ENCODE measurements at places on chromosomes 1 and 21. TPM values are rescaled to one million over a fixed set of nuclear protein-coding genes. Genes with fewer than 3 reads are reported as not detected.

- H3K4me1 ChIP-seq = peaks cover 14% of the 10 kb centered on the region
- peak overlapping the region; percentile 77 for H3K27ac ChIP-seq
- H3K4me3 ChIP-seq = peak overlapping the region; percentile 89
- H3K36me3 ChIP-seq = no peaks in the 10 kb centered on the region
- H3K27me3 ChIP-seq = peaks cover 21% of the 10 kb centered on the region
Observed at GRCh38 chr1:206635978-206636345, 626 bp downstream of the DYRK3 start.

DNA sequence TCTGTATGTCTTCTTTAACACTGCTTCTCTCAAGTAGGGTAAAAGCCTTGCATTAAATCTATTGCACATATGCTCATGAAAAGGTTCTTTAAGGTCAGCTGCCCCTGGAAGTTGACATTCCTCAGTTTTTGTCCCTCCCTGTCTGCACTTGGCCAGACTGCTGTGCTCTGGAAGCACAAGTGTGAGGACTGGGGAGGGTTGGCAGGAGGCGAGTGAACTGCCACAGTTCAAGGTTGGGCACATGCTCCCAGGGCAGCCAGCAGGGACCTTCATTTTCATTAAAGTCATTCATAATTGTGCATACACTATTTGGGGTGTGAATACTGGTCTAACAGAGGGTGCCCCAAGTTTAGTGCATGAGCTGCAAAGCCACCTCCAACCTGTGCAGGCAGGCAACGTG is 10.9 kb upstream of the THEM5 start:
- no peak overlapping the region for H3K27ac ChIP-seq
- H3K4me1 ChIP-seq = peaks cover 4% of the 10 kb centered on the region
- no peak for DNase-seq
- H3K27me3 ChIP-seq = no peaks in the 10 kb centered on the region
- no peaks in the 10 kb centered on the region for H3K36me3 ChIP-seq

GRCh38 chr1:179586107-179586823 is 5.4 kb upstream of the TDRD5 start:
- peak overlapping the region; percentile 26 for H3K4me3 ChIP-seq
- peaks cover 12% of the 10 kb centered on the region for H3K4me1 ChIP-seq
- peak overlapping the region; percentile 42 for H3K27ac ChIP-seq
- H3K27me3 ChIP-seq = peaks cover 11% of the 10 kb centered on the region

The CR1L gene
- total RNA-seq = not detected

DNA sequence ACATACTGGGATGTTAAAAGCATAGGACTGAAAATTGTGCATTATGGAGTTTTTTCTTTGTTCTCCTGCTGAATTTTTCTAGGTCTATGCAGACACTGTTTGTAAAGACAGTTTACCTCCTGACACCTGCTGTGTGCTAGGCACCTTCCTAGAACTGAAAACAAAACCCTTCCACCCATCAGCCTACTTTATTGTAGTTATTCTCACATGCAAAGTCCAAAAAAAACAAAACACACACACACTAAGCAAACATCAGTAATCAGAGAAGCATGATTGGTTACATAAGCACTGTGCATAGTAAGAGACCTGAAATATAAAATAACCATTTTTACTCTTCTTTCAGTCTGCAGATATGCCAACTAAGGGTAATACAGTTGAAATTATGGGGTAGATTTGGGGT is 195.1 kb downstream of the CRB1 start:
- H3K36me3 ChIP-seq = no peaks in the 10 kb centered on the region
- H3K27me3 ChIP-seq = no peaks in the 10 kb centered on the region
- no peak overlapping the region for H3K27ac ChIP-seq

DNA sequence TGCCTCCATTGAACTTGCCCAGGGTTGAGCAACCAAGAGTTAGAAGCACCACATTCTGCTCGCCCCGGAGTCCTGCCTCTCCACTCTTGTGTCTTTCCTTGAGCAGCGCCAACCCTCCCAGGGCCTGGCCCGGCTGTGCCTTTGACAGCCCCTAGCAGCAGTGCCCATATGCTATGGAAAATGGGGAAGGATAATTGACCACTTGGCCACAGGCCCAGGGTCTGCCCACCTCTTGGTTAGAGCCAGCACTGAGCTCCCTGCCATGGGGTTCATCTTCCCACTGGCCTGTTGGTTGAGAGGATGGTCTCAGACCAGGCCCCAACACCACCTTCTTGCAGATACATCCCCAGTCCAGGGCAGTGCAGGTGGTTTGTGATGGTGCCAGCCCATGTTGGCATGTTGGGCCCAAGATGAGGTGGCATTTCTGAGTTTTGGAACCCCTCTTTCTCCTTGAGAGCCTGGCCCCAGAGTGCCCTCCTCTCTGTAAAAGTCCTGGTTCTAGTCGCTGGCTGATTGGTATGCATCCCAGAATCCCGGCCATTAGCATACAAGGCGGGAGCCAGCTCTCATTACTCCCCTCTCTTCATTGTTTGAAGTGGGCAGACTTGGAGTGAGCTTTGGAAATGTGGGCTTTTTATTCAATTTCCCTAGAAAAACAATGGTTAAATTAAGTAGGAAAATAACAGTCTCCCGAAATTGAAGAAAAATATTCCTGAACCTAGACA is 7.6 kb downstream of the ARHGEF10L start:
- no peaks in the 10 kb centered on the region for H3K36me3 ChIP-seq
- no peak overlapping the region for H3K27ac ChIP-seq
- no peak overlapping the region for H3K4me3 ChIP-seq
- no peaks in the 10 kb centered on the region for H3K27me3 ChIP-seq
- DNase-seq = no peak

GRCh38 chr21:29257701-29258100 is 41.0 kb upstream of the BACH1 start:
- H3K4me1 ChIP-seq = no peaks in the 10 kb centered on the region
- H3K27me3 ChIP-seq = no peaks in the 10 kb centered on the region
- DNase-seq = no peak
- no peaks in the 10 kb centered on the region for H3K36me3 ChIP-seq
- no peak overlapping the region for H3K27ac ChIP-seq

- no peaks in the 10 kb centered on the region for H3K36me3 ChIP-seq
- no peaks in the 10 kb centered on the region for H3K27me3 ChIP-seq
- H3K27ac ChIP-seq = no peak overlapping the region
- H3K4me3 ChIP-seq = no peak overlapping the region
Observed at GRCh38 chr21:29385934-29386520, 87.3 kb downstream of the BACH1 start.

The LCE3C gene
- total RNA-seq = not detected

The TFF2 gene
- 0.68 TPM for total RNA-seq

The S100A9 gene
- 26.6 TPM for total RNA-seq

The CCDC185 gene
- total RNA-seq = not detected

GRCh38 chr21:44423941-44424607 is 31.2 kb upstream of the LRRC3 start:
- no peaks in the 10 kb centered on the region for H3K27me3 ChIP-seq
- H3K27ac ChIP-seq = no peak overlapping the region
- no peaks in the 10 kb centered on the region for H3K36me3 ChIP-seq

The RABIF gene
- 10.9 TPM for total RNA-seq

The RCSD1 gene
- 6.1 TPM for total RNA-seq

The B3GALT2 gene
- 0.82 TPM for total RNA-seq

The BCL10 gene
- total RNA-seq = 54.6 TPM

The NBPF4 gene
- 1.1 TPM for total RNA-seq

The KCNH1 gene
- 9.4 TPM for total RNA-seq

The PSRC1 gene
- 2.2 TPM for total RNA-seq

The TTC22 gene
- total RNA-seq = 88.0 TPM

DNA sequence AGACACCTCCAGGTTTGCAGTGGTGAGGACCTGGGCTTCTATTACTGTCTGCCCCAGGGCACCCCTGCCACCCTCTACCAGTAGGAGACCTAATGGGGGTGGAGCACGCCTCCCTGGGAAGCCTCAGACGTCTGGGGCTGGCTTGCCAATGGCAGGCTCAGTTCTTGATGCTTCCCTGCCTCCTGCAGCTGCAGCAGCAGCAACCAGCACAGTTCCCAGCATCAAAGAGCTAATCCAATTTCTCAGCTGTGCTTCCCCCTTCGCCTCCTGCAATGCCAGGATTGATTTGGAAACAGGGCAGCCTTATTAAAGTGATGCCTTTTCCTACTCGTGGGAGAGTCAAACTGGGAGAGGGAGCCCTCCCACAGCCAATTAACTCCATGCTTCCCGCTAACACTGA is 8.2 kb downstream of the SYT2 start:
- H3K27me3 ChIP-seq = peaks cover 45% of the 10 kb centered on the region
- DNase-seq = no peak
- H3K4me3 ChIP-seq = no peak overlapping the region
- H3K4me1 ChIP-seq = no peaks in the 10 kb centered on the region

GRCh38 chr21:25240974-25241373 is 366.3 kb downstream of the MRPL39 start:
- no peak overlapping the region for H3K4me3 ChIP-seq
- no peak overlapping the region for H3K27ac ChIP-seq
- DNase-seq = no peak
- no peaks in the 10 kb centered on the region for H3K4me1 ChIP-seq

DNA sequence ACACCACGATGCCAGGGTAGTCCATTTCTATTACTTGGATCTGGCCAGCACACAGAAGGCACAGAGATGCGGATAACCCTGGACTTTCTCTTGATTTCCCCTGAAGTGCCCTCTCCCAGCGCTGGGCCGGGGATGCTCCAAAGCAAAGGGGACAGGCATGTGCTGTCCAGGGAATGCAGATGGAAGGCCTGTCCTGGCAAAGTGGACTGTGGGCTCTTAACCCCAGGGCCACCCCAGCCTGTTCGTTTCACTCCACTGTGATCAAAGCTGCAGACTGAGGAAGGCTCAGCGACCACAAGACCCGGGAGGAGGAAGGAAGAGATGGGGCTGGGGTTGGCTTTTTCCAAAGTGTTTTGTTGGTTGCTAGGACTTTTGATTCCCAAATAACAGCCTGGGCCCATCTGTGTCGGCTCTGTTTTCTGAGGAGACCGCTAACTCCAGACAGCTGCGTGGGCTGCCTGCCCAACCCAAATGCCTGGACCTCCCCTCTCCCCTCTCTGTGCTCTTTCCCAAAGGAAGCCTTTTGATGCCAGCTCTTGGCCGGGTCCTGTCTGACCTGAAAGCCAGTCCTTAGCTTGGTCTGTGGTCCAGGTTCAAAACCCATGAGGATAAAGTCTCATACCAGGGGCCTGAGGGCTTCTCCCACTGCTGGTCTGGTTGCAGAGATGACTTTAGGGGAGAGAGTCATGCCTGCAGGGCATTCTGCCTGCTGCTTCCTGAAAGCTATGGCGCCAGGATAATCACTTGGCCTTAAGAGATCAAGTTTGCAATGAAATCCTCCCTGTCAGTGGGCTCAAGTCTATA is 119.6 kb upstream of the CD34 start:
- no peaks in the 10 kb centered on the region for H3K27me3 ChIP-seq
- no peak overlapping the region for H3K4me3 ChIP-seq
- no peaks in the 10 kb centered on the region for H3K36me3 ChIP-seq

GRCh38 chr1:187294421-187295201 is 465.9 kb downstream of the PLA2G4A start:
- no peaks in the 10 kb centered on the region for H3K36me3 ChIP-seq
- no peaks in the 10 kb centered on the region for H3K4me1 ChIP-seq
- no peak overlapping the region for H3K4me3 ChIP-seq
- H3K27ac ChIP-seq = no peak overlapping the region
